ENCODE measurements at places on chromosomes 4 and X. TPM values are rescaled to one million over a fixed set of nuclear protein-coding genes. Genes with fewer than 3 reads are reported as not detected.

LIAS gene
- total RNA-seq: 13.5 TPM

PPP2R2C gene
- not detected for total RNA-seq

SMIM31 gene
- not detected for total RNA-seq

ITGB1BP2 gene
- 0.29 TPM for total RNA-seq

Data from epithelial cell of proximal tubule (primary cell).